ENCODE measurements at places on chromosomes 1 and 21.

DNA sequence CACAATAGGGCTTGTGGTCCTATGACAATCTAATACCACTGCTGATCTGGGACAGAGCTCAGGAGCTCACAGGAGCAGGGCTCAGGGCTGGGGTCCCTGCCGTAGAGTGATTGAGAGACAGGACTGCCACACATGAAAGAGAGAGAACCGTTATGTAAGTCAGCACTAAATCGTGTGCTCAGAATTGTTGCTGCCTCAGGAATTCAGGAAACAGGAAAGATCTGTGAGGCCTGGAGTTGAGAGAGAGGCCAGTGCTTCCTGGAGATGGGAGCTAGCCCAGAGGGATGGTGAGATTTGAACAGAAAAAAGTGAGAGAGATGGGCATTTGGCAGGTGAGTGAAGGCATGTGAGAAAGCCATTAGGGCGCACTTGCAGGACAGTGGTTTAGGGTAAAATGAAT, 17.5 kb upstream of the ACBD6 start:
- no peak for DNase-seq

- DNase-seq: no peak
Measured at GRCh38 chr1:59081181-59081580, 215.7 kb upstream of the FGGY start.

DNA sequence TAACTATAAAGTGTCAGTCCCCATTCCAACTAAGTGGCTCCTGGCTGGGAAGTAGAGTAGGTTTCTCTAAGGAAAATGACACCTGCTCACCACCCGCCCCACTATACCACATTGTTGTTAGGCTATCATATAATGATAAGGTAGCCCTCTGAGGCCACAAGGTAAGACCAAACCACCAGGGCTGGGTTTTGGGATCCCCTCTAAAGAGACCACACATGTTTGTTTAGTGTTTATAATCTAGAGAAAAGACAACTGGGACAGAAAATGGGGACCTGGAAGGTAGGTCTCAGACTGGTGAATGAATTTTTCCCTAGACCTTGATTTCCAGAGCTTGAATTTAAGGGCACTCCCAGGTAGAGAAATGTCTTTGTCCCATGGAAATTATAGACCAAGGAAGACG, 15.2 kb downstream of the AKIRIN1 start:
- DNase-seq: no peak

- no peak for DNase-seq
Measured at GRCh38 chr1:3159121-3159520, 90.1 kb downstream of the PRDM16 start.

DNA sequence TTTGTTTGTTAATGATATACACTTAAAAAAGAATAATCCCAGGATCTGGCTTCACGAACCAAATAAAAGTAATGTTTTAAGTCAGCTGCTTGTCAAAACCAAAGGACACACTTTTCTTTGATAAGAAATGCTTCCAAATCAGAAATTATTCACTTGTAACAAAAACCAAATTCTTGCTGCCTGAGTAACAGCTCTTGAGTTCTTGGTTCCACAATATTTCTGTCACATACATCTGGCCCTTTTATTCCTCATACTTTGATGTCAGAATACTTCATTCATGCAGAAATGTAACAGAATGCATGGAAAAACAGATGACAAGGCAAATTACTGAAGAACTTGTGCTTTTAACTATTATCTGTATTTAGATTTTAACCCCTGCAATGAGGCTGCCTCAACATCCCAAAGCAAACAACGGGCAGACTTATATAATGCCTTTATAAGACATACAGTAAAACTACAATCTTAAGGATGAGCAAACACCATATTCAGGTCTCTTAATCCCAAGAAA, 1.5 kb downstream of the VAMP4 start:
- DNase-seq: no peak

GRCh38 chr21:42527127-42527488, 13.5 kb downstream of the SLC37A1 start:
- DNase-seq: no peak

- DNase-seq: no peak
Measured at GRCh38 chr1:228275179-228275429, 67.3 kb downstream of the OBSCN start.

DNA sequence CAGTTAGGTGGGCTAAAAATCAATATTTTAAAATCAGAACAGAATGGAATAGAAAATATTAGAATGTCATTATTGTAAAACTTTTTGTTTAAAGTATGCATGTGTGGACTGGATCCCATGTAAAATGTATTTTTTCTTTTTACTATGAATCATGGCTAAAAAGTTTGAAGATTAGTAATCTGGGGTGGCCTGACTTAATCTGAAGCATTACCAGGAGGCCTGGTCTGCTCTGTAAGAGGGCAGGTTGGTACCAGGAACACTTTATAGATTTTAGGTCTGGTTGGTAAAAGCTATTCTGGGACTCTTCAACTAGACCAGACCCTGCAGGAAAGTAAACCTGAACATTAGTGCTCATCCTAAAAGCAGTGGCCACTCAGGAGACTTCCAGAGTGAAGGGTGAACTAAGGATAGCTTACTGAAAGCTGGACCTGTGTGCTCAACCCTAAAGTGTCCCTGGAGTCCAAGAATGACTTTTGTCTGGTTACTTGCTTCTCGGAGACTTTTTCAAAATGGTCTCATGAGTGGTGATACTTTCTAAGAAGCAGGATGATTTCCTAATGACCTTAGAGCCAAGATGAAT, 16.5 kb downstream of the RGL1 start:
- no peak for DNase-seq

DNA sequence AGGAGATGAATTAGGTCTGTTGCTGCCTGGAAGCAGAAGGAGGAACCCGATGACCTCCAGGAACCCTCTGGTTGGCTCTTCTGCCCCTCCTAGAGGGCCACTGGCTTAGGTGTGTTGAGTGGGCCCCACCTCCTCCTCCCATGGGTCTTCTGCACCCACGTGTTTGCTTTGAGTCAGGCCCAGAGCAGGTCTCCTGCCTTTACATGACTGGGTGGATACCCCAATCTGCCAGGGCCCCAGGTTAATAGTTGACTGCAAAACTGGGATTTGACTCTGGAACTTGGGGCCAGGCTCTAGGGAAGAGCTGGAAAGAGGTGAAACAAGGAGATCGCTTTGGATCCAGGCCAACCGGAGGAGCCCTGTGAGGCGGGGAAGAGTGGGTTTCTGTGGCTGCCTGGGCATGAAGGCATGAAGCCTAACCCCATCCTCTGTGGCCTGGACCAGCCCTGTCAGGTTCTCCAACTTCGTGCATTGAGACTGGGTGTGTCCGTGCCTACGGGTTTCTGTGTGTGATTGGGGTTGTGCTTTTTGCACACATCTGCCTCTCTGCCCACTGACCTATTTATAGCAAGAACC, 7.8 kb upstream of the LAD1 start:
- no peak for DNase-seq

DNA sequence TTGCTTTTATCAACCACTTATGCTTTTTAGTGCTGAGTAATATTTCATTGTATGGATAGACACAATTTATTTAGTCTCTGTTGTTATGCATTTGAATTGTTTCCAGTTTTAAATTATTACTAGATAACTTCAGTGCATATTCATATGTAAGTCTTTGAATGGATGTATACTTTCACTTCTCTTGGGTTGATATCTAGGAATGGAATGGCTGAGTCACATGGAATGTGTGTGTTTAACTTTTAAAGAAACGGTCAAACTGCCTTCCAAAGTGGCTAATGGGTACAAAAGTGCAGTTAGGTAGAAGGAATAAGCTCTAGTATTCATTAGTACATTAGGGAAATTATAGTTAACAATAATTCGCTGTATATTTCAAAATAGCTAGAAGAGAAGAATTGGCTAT, 82.4 kb downstream of the NPHS2 start:
- no peak for DNase-seq

Data from stimulated activated CD4-positive, alpha-beta T cell treated with anti-CD3 and anti-CD28 coated beads, Interleukin-4, amount 100 ng/mL, for 24 hours (primary cell).